NT2/D1 (cell line): ENCODE measurements at places on chromosomes 7 and 10.

DNA sequence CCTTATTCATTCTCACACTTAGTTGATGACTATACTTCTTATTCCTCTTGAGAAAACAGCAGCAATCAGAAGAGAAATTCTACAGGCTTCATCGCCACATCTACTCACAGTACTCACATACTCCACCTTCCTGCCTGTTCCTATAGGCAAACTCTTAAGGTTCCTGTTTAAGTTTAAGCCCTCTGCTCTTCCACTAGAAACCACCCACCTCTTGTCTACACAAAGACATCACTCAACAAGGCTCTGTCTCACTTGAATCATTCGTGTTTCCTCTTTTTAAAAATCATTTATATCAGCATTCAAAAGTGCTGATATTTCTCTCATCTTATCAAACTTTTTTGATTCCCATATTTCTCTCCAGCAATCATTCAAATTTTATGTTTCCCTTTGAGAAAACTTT is 85.5 kb upstream of the ADO start:
- DNase-seq, result no peak

DNA sequence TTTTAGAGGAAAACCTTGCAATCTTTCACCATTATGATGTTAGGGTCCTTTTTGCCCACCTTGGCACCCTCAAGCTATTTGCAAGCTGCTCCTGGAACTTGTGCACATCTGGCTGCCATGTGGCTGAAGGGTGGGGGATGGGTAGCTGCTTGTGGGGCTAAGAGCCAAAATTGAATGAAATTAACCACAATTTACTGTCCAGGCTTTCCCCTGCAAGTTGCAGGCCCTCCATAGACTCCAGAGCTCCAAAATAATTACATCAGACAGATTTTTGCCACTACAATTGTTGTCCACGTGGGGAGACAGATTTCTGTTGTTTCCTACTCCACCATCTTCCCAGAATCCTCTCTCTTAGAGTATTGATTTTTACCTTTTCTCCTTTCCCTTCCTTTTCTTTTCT is 19.1 kb downstream of the PI4K2A start:
- DNase-seq, result no peak

- DNase-seq, result no peak
Measured at GRCh38 chr10:107028236-107028635, 136.3 kb downstream of the SORCS1 start.

DNA sequence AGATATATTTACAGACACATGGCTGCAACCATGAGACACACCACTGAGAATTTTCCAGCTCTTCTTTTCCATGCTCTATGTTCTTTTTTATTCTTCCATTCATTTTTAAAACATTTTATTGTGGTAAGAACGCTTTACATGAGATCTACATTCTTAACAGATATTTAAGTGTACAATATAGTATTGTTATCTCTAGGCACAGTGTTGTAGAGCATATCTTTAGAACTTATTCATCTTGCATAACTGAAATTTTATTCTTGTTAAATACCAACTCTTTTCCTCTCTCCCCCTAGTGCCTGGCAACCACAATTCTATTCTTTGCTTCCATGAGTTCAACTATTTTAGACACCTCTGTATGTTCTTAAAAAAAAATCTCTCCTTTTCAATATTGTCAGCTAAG is 67.1 kb upstream of the HABP2 start:
- no peak for DNase-seq

- no peak for DNase-seq
Measured at GRCh38 chr7:82375129-82375528, 68.4 kb downstream of the CACNA2D1 start.

DNA sequence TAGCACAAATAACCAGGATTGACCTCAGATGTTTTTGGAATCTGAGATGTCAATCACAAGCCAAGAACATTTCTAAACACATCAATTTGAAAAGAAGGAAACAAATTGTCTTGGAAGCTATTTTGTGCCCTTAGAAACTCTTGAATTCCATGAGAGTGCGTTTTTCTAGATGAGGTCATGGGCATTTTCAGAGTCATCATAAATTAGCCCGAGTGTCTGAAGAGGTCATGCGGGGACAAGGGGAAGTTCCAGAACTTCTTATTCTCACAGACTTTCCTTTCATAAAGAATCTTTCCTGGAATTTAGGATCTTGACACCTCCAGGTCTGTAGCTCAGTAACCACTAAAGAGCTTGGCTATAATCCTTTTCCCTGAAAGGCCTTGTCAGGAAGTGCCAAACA is 28.2 kb downstream of the IL2RA start:
- no peak for DNase-seq

GRCh38 chr10:100043344-100043743 is 33.6 kb upstream of the DNMBP start:
- no peak for DNase-seq

DNA sequence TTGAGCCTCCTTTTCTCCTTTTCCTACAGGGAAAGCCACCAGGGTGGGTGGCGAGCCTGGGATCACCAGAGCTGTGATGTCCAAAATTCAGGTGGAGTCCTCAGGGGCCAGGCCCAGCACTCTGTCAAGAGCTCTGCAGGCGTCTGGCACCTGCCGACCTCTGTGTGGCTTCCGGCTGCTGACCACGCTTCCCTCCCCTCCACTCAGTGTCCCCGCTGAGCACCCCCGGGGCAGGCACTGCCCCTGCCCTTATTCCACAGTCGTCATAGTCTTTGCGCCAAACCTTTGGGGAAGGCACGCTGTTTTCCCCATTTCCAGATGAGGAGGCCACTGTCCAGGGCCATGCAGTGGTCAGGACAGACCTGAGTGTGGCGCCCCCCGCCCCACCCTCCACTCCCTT is 7.5 kb downstream of the MTG1 start:
- no peak for DNase-seq

- DNase-seq, result no peak
Measured at GRCh38 chr10:62056219-62056618, 154.7 kb downstream of the ARID5B start.

DNA sequence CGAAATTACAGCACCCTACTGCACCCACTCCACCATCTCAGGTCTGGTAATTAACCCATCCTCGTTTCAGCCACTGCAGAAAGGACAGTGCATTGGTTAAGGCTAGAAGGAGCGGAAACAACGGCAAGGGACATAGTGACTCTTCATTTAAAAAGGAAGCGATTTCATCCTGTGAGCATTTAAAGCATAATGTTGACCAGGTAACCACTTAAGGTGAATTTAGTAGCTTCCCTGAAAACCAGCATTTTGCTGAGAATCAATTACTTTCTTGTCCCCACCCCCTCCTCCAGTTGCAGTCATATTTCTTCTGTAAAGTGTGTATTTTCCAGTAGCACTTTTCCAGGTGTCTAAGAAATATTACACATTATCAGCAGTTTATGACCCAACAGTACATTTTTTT is 821 bp upstream of the JAZF1 start:
- DNase-seq, result no peak

DNA sequence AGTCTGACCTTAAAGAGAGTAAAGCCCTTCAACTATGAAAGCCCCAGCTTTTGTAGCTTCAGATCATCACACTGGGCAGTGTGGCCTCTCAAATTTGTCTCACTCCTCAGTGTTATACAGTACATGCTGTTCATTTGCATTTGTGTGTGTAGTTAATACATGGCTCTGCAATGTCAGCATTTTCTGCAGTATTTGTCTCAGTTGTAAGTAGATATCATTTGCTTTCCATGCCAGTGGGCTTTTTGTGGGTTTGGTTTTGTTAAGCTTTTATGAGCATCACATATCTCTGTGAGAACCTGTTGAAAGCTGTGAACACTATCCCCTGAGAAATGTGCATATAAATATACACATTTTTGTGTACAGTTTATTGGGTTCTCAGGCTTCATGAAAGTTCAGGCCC is 57.0 kb downstream of the ZNF277 start:
- no peak for DNase-seq

DNA sequence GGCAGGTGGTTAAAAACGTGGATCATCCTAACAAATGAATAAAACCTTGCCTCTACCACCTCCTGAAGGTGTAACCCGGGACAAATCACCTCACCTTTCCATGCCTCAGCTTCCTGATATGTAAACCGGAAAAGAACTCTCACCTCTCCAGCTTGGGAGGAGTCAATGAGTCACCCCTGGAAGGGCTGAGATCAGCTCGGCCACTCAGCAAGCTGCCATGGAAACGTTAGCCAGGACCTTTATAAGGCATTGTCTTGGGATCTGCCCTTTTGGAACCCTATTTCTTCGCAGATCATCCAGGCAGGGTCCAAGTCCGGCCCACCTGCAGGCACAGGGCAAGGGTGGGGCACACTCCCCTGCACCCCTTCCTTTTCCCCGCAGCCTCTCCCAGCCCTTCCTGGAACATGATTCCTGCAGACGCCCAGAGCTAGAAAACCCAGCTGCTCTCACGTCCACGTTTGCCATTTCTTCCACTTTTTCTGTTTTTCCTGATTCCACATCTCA is 81.6 kb upstream of the PFKP start:
- peak; percentile 6 for DNase-seq

DNA sequence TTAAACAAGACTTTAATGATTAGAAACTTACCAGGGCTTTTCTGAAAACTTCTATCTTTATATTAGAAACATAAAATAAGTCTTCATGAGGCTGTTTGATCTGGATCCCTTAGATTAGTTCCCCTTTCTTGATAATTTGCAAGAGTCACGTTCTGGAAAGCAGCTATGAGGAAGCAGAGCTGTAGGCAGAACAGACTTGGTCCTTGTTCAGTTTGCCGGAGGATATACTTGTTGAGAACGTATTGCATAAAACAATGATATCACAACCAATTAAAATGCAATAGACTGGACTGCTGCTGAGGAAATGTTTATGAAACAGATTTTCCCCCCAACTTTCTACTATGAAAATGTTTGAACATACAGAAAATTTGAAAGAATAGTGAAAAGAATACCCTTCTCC is 2.8 kb downstream of the SAMD9L start:
- DNase-seq, result no peak

DNA sequence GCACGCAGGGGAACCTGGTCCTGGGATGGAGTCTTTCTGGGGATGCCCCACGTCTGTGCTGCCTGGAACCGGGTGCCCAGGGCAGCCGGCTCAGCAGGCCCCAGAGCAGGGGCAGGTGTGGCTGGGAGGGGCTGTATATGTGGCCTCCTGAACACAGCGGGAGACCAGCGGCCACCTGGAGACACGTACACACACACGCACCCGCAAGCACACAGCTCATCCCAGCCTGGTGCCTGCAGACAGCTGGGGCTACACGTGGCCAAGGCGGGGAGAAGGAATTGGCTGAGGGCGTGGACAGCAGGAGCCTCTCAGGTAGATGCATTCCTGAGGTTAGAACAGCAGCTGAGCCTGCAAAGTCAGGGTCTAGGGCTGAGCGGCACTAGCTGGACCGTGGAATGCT is 14.0 kb downstream of the ADAM8 start:
- no peak for DNase-seq

GRCh38 chr7:4307316-4308204 is 374.5 kb upstream of the FOXK1 start:
- DNase-seq, result no peak

- no peak for DNase-seq
Measured at GRCh38 chr7:126979722-126980121, 273.0 kb downstream of the GRM8 start.
